Central memory CD8-positive, alpha-beta T cell (primary cell): ENCODE measurements at places on chromosomes 5 and 9.

- peaks cover 56% of the 10 kb centered on the region for H3K27me3 ChIP-seq
- no peaks in the 10 kb centered on the region for H3K4me1 ChIP-seq
- H3K4me3 ChIP-seq, result no peak overlapping the region
Measured at GRCh38 chr5:173394701-173395100, 66.5 kb upstream of the STC2 start.

- peaks cover 43% of the 10 kb centered on the region for H3K27me3 ChIP-seq
- H3K4me3 ChIP-seq, result no peak overlapping the region
- no peaks in the 10 kb centered on the region for H3K36me3 ChIP-seq
- no peaks in the 10 kb centered on the region for H3K4me1 ChIP-seq
Measured at GRCh38 chr5:148666353-148666752, 12.0 kb upstream of the HTR4 start.

DNA sequence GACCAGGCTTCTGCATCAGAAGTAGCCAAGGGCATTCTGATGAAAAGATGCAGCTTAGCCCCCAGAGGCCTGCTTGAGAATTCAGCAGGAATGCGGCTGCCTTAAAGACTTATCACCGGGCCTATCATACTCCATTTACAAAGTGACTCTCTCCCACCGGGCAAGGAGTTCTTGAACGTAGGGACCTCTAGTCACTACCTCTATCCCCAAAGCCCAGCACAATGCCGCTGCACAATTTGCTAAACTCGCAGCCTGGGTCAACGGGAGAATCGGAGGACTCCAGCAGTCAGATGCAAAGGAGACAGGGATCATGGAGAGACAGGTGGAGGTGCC is 661 bp downstream of the PDCL start:
- H3K4me1 ChIP-seq, result peaks cover 32% of the 10 kb centered on the region
- H3K27me3 ChIP-seq, result no peaks in the 10 kb centered on the region
- H3K4me3 ChIP-seq, result peak overlapping the region; percentile 99

- no peak for DNase-seq
- peaks cover 19% of the 10 kb centered on the region for H3K27me3 ChIP-seq
- H3K36me3 ChIP-seq, result peaks cover 2% of the 10 kb centered on the region
Measured at GRCh38 chr5:43729846-43730478, 127.0 kb downstream of the NNT start.

- no peaks in the 10 kb centered on the region for H3K4me1 ChIP-seq
- no peaks in the 10 kb centered on the region for H3K36me3 ChIP-seq
- H3K4me3 ChIP-seq, result no peak overlapping the region
- no peak overlapping the region for H3K27ac ChIP-seq
- no peak for DNase-seq
- peaks cover 85% of the 10 kb centered on the region for H3K27me3 ChIP-seq
Measured at GRCh38 chr5:170477906-170478305, 25.9 kb upstream of the KCNIP1 start.
